ENCODE measurements at places on chromosomes 3 and 15.

- DNase-seq = no peak
Measured at GRCh38 chr3:150737874-150738679, 24.9 kb downstream of the SIAH2 start.

DNA sequence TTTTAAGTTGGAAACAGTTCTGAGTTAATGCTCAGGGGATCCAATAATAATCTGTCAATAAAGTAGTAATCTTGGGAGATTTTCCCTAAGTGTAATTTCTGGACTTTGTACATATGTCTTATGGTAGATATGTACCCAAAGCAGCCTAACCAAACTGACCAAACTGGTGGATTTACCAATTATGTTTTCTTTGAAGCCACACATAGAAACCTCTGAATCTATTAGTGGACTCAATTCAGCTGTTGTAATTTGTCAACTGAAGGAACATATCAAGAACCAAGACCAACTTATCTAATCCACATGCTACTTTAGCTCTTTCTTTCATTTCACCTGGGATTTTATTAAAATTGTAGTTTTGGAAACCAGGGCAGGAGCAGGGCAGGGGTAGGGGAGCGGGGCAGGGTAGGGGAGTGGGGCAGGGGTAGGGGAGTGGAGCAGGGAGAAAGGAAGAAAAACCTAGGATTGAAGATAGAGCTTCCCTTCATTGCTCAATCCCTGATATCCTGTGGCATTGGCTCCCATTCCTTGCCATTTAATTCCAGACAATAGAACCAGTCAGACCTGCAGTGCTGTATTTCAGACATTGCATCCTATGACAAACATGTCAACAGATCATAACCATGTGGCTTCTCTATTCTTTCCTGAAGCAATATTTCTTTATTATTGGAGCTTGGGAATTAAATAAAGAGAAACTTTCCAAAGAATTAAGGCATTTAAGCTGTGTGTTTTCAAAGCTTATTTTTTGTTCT lies 101.8 kb downstream of the NFKBIZ start:
- no peak for DNase-seq

- DNase-seq = no peak
Measured at GRCh38 chr3:96700322-96701315, 113.8 kb upstream of the EPHA6 start.

DNA sequence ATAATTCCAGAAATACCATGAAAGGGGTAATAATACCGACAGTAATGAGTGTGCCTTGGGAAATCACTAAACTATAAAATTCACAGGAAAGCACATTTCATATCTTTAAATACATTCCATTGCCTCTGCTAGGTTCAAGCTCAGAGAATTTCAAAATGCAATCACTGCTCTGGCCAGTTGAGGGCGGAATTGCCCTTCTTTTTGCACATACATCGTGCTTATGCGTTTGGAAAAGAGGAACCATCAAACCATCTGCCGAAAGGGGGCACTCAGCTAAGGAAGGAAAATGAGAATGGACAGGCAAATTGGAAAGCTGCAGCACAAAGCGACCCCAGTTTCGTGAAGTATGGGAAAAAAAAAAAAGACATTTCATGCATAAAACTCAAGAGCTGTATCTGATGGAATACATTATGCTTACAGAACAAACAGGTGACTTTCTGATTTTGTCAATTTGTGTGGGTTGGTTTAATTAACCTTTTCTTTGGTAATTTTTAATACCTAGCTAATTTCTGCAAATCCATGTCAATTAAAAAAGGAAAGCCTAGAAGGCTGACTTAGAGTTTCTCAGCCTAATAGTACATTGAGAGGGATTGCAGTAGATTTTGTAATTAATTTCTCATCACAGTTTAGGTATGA lies 61.4 kb downstream of the TUSC7 start:
- DNase-seq = no peak

- no peak for DNase-seq
Measured at GRCh38 chr3:142888481-142889211, at the start of gene PCOLCE2. TSS of gene PCOLCE2 (minus strand) at chr3:142889083. CDS start at chr3:142888896, 187 bp downstream.

- DNase-seq = peak; percentile 34
Measured at GRCh38 chr3:138935863-138936740, 10.8 kb downstream of the FOXL2 start.

- DNase-seq = no peak
Measured at GRCh38 chr15:59203008-59203407, 3.6 kb upstream of the LDHAL6B start.

GRCh38 chr3:142999881-143000280 lies 1.5 kb upstream of the U2SURP start:
- no peak for DNase-seq

- no peak for DNase-seq
Measured at GRCh38 chr3:150248116-150248887, 159.8 kb upstream of the TSC22D2 start.

GRCh38 chr3:197528190-197528589 lies 27.6 kb downstream of the BDH1 start:
- no peak for DNase-seq

GRCh38 chr15:41918506-41919126 lies 24.8 kb upstream of the SPTBN5 start:
- no peak for DNase-seq

DNA sequence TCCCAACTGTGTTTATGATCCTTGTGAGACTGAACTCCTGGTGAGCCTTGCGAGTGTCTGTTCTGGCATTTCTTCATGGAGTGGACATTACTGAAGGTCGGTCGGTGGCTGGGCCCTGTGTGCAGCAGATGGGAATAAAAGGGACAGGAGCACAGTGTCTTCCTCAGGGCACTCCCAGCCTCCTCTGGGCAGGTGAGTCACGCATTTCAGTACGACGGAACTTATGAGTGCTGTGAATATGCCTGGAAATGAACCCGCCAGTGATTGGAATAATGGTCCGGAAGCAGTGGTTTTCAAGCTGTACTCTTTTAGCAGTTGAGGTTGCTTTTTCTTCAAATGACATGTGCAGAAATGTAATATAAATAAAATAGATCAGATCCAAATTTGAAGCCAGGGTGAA lies 55.1 kb downstream of the LARS2 start:
- no peak for DNase-seq

DNA sequence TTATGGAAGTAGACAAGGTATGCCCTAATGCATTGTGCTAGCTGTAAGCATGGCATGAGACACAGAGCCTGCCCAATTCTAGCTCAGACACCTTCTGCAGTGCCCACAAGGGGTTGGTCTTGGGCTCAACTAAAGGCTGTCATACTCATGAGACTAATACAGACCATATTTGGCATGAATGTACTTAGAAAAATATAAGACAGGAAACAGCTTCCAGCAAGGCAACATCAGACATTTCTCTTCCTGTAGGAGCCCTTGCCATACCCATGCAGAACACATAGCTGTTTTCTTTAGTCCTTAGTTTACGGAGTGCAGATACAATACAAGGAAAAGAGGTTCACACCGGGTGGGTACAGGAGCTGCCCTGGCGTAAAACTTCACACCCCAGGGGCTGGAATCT lies 30.5 kb upstream of the NR1I2 start:
- DNase-seq = no peak

- DNase-seq = no peak
Measured at GRCh38 chr3:156952011-156952410, 125.9 kb downstream of the LEKR1 start.

DNA sequence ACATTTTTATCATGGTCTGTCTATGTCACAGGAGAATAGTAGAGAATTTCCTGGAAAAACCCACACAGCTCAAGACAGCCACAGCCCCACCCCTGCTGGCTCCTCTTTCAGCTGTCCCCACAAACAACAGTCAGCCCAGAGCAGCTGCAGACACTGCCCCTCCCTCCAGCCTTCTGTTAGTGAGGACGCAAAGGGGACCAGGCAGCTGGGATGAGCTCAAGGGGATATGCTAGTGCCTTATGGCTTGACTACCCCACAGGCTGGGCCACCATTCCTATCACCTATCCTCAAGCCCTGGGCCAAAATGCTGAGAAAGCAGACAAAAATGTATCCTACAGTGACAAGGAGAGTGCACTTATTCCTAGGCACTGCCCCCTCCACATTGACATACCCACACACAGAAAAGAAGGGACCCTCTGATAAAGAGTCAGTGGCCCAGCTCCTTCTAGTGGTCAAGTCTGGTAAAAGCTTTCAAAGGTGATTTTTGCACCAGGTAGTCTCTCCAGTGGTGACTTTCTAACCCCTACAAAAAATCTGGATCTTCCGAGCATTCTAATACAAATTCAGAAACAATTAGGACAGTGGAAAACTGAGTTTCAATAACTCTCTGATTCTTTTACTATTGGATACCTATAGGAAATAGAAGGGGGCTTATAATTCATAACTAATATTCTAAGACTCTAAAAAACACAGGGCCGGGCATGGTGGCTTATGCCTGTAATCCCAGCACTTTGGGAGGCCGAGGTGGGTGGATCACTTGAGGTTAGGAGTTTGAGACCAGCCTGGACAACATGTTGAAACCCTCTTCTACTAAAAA lies 3.0 kb upstream of the MAP1A start:
- no peak for DNase-seq

GRCh38 chr3:73727117-73727821 lies 102.5 kb upstream of the PDZRN3 start:
- no peak for DNase-seq

- no peak for DNase-seq
Measured at GRCh38 chr3:157384031-157384430, 52.6 kb upstream of the PTX3 start.

DNA sequence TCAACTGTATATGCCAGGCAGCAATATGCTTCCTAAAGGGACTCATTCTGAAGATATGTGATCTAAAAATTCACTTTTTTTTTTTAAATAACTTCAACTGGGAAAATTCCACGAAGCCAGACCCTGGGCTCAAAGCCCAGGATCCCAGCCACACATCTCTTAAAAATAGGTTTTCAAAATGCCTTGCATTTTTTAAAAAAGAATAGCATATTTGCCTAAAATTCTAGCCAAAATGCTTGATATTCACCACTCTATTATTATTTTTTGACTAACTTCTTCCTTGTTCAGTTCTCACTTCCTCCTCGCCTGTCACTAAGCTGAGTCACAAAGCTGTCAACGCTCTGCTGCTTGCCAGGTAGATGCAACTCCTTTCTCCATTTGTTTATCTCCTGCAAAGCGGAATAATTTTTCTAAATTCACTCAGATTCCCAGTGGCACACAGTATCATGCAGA lies 28.0 kb upstream of the VGLL4 start:
- DNase-seq = no peak

- no peak for DNase-seq
Measured at GRCh38 chr15:42772144-42772543, 35.2 kb upstream of the CDAN1 start.

GRCh38 chr3:172647823-172648222 lies 63.0 kb downstream of the NCEH1 start:
- no peak for DNase-seq

DNA sequence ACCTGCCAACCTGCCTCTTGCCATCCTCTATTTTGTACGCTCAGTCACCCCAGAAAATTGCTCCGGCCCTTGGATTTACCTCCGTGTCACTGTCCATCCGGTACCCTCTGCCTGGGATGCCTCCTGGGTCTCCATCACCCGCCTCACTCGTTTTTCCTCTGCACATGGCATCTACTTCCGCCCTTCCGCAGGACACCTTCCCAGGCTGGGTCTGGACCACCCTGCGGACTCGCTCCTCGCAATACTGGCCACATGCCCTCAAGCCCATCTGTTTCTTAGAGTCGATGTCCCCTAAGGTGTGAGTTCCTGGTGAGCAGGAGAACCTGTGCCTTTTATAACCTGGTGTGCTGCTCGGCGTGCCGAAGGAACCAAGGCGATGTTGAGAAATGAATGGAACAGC lies 58.5 kb downstream of the APBA2 start:
- no peak for DNase-seq

- DNase-seq = no peak
Measured at GRCh38 chr15:67768313-67768977, 56.9 kb upstream of the SKOR1 start.

DNA sequence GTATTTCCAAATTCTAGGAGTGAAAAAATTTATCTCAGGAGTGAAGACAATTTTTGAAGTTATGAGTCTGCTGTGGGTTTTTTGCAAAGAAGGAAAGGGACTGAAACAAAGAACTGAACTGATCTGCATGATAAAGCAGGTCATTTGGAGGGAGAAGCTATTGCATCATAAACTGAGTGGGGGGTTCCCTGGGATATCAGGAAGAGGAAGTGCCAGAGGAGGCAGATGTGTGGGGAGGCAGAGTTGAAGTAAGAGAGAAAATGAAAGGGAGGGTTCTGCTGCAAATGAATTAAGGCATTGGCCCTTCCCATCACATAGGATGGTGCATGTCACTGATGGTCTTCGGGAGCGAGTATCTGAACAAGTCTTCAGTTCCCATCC lies 379.2 kb downstream of the VPS13C start:
- DNase-seq = no peak

- no peak for DNase-seq
Measured at GRCh38 chr3:117786349-117786748, 1076.8 kb downstream of the TUSC7 start.

DNA sequence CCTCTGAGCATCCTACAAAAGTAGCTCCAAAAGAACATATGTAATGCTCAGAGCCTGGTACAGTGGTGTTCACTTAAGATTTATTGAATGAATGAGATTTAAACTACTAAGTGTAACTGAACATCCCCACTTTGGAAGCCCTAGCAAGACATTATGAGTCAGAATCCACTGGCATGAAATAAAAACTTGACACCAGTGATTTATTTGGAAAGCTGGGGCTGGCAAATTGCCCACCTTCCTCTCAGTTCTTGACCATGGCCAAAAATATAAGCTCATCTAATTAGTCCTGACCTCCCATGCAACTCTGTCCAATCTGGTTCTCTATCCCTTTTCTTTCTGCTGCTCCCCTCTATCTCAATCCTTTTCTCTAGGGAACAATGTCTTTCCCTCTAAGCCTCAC lies 418.0 kb downstream of the PLCL2 start:
- no peak for DNase-seq

DNA sequence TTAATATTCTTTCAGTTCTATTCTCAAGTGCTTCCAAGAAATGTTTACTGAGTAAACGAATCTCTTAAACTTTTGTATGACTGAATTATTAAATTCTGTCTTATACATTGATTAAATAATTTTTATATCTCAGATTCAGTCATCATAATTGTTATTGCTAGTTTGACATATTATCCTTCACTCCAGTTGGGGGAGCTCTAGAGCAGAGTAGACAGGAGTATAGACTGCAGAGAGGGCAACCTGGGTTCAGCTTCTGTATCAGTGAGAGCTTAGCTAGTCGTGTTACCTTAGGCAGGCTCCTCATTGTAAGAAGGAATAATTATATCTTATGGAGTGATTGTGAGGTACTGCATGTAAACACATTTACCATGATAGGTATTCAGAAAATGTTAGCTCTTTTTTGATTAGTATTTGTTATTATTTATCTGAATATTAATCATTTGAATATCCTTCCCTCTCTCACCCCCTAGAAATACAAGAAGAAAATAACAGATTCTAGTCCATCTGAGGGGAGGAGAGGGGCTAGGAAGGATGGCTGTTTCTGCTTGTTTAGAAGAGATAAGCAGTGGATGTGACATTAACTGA lies 31.0 kb upstream of the ZCWPW2 start:
- DNase-seq = no peak

- DNase-seq = no peak
Measured at GRCh38 chr15:69583626-69584025, 131.0 kb downstream of the RPLP1 start.

- no peak for DNase-seq
Measured at GRCh38 chr3:157113832-157114505, 46.0 kb downstream of the CCNL1 start.
